ENCODE measurements at places on chromosomes 16 and 17.

DNA sequence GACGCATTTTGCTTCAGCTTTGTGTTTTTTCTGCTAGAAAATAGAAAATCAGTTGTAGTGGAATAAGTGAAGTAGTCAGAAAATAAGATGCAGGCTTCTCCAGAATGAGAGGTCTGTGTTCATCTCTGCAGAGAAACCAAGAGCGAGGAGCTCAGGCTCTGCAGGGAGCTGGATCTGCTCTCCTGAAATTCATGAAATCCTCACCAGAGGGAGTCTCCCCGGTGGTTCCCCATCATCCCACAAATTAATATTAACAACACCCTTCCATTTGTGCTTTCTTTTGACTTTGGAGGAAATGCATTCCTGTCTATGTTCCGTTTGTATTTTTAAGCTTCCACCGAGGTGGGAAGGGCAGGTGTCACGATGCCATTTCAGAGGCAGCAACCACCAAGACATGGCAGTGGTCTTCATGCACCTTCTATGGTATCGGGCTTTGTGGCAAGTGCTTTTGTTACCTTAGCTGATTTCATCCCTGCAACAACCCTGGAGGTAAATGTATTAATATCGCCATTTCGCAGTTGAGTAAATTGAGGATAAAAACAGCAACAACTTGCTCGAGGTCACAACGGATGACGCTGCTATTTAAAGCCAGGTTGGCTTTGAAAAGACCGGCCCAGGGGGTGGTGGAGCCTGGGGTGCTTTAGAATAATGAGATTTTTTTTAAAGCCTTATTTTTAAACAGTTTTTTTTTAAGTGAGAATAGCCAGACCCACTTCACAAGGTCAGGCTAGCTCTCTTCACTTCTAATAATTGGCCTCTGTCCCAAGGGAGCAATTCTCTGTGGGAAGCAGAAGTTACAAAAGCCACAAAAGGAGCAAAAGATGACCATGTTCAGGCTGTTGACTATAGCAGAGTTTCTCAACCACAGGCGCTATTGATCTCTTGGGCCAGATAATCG is 367.6 kb upstream of the ERCC4 start:
- DNase-seq, result no peak

- peak; percentile 74 for DNase-seq
These were observed 4.4 kb upstream of the MTSS2 start for GRCh38 chr16:70689970-70690891.

DNA sequence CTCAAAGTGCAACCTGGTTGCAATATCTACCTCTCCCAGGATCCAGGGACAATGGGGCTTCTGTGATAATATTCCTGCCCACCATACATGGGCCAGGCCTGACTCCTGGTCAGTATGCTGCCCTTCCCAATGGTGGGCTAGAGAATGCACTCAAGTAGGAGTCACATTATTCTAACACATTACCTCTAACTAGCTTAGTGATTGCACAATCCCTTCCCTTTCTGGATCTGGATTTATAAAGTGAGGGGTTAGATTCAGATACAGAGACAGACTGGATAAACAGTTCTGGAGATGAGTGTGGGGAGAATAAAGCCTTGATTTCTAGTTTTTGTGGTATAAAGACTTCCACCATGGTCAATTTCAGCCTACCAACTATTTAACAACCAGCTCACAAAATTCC is 33.0 kb downstream of the LYRM1 start:
- DNase-seq, result no peak

DNA sequence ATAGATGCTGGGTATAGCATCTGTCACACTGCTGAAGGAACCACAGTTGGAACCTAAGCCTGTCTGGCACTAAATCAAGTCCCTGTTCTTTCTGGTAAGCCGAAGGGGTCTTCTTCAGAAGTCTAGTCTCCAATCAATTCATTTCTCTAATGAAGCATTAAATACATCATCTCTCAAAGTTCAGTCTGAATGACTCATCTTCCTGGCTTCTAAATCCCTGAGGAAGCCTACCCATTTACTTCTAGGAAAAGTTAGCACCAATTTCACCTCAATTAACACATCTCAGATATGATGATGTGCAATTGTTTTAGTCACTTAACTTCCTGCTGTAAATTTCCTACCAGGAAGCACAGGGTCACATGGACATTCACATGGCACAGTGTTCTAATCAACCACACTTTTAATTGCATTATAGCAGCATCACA is 49.9 kb downstream of the TEX14 start:
- DNase-seq, result no peak

GRCh38 chr17:43562679-43563599 is 16.8 kb upstream of the ETV4 start:
- DNase-seq, result no peak

DNA sequence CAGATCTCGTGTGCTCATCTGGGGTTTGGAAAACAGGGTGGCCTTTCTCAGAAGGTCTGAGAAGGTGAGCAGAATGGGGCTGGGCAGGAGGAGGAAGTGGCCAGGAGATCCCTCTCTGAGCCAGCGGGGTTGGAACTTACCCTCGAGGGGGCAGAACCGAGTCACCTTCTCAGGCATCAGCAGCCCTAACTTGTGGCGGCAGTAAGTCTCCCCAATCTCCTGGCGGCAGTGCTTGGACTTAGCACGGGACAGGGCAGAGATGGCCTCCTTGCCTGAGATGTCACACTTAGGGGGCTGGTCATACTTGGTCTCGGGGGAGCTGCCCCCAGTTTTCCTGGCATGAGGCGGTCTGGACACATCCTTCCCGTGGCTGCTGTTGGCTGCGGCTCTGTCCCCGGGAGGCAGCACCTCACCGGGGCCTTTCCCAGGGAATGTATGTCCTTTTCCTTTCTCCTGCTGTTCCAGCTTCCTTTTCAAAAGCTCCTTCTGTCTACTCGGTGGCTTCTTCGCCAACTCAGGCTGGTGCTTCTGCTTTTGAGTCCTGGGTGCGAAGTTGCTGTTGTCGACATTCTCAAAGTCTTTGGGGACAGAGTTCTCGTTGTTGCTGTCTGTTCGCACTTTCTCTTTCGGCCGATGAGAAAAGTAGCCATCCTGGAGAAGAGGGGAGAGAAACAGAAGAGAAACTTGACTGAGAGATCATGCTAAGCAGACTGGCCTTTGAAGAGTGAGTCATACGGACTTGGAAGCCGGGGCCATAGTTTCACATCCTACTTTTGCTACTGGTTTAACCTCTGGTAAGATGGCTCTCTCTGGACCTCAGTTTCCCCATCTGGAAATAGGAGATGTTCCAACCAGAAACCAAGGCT is 211.7 kb downstream of the XYLT1 start:
- no peak for DNase-seq

DNA sequence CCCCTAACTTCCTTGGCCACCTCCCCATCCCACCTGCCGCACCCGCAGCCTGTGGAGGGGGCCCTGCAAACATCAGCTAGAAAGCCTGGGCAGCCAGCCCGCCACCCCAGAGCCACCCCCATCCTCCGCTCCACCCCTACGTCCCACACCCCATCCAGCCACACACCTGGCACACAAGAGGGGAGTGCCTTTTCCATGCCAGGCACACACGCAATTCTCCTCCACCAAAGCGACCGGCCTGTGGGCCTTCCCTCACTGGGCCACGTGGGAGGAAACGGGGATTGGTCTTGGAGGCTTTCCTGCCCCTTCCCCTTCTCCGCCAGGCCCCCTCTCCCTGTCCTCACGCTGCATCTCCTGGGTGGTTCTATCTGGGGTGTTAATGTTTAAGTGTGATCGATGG is 48.7 kb upstream of the TNRC6C start:
- DNase-seq, result no peak

DNA sequence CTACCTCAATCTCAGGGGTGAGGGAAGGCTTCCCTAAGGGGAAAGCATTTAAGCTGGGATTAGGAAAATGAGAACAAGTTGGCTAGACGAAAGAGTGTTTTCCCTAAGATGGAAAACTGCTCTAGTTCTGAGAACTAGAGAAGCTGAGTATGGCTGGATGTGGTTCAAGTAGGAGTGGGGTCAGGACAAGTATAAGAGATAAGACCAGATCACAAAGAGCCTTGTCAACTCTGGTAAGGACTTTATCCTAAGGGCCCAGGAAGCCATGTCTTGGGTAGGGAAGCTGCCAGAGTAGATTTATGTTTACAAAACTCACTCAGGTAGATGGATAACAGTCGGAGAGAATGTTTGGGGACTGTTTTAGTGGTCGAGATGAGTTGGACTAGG is 1.7 kb downstream of the ANKS4B start:
- DNase-seq, result no peak

GRCh38 chr17:9767432-9767991 is 23.9 kb downstream of the DHRS7C start:
- DNase-seq, result no peak

DNA sequence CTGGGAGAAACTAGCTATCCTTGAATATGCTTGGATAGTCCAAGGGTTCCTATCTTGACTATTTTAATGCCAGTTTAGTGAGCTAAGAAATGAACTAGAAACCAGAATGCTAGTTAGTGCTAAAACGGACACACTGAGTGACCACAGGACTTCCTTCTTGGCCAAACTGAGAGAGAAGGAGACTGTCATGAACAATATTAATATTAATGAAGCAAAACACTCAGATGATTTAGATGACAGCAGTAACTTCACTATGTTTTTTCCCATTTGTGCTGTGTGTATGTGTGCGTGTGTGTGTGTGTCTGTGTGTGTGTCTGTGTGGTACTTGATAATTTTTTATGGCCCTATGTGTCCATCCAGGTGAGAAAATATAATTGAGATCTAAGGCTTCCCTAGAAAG is 2.2 kb upstream of the ATXN1L start:
- DNase-seq, result no peak
